ENCODE measurements at places on chromosomes 1 and 21.

DNA sequence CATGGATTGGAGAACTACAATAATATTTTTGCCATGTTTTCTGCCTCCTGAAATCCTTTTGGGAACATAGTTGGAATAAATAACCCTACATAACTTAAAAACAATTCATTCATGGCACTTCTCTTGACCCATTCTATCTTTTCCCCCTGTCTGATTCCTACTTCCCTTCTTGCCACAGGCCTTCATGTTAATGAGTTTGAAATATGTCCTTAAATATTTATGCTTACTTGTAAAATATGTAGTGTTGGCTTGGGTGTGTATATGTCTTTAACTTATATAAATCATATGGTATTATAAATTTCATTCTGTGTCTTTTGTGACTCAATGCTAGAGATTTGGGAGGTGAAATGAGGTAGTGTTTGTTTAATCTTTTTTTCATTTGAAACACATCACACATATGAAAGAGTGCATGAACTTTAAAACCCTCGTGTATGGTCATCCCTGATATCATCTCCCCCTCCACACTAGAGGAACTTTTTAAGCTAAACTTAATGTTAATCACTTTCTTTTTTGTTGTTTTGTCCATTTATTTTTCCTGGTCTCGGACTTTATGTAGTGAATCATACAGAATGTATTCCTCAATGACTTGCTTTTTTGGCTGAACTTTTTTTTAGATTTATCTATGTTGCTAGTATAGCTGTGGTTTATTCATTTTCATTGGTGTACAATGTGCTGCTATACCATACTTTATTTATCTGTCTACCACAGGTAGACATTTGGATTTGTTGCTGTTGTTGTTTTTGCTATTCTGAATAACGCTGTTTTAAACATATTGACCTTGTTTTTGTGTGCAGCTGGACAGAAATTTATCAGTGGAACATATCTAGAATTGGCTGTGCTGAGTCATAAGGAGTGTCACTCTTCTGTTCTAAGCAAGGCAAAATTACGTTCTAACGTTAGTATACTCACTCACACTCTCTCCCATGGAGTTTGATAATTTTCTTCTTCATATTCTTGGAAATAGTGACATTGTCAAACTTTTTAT lies 441.6 kb downstream of the PLPP3 start:
- DNase-seq, result no peak

- no peak for DNase-seq
Measured at GRCh38 chr1:151072224-151072623, 1.7 kb downstream of the GABPB2 start.

DNA sequence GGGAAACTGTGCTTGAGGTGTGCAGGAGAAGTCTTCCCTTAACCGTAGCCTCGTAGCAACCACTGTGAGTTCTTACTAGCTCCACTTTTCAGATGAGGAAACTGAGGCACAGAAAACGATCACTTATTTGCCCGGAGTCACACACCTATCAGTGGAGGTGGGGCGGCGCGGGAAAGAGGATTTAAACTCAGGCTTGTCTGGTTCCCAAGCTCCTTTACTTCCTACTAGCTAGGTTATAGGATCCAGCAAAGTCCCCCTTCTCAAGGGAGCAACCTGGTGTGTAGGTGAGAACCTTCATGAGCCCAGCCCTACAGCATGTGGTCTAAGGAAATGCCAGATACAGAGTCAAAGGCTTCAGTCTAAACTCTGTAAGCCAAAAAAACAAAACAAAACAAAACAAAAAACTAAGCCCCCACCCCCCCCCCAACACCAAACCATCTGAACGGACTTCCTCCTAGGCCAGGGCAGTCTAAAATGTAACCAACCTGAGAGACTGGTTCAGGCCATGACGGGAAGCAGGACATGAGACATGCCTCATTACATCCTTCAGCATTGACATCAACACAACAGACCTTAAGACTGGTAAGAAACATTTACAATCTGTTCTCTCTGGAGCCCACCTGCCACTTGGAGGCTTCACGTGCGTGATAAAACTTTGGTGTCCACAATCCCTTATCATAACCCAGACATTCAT lies 709 bp upstream of the FBXO42 start:
- no peak for DNase-seq

- DNase-seq, result no peak
Measured at GRCh38 chr1:168031198-168031597, 94.3 kb upstream of the MPC2 start.

DNA sequence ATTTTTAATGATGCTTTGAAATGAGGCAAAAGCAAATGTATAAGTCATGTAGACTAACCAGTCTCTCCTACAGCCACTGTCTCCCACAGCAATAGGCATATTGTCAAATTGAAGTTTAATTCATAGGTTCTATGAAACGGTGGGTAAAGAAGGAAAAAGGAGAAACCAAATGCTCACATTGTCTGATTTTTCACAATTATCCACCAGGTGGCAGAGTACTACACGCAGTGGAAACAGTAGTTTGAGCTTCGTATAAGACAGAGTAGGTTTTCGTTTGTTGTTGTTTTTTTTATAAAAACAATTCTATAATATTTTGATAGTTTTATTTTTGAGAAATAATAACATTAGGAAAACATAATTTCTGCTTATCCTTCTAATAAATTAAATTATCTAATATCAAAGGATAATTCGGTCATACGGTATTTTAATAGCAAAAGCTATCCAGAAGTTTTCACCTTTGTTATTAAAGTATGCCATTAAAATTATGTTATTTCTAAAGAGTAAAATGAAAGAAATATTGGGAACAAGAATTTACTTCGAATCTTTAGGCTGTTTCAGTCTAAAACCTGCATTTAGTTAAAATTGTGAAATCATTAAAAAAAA lies 39.1 kb downstream of the TYW3 start:
- peak; percentile 30 for DNase-seq

GRCh38 chr21:35677298-35677841 lies 383.0 kb downstream of the SETD4 start:
- DNase-seq, result no peak

- no peak for DNase-seq
Measured at GRCh38 chr21:27677546-27677945, 710.7 kb upstream of the ADAMTS5 start.

DNA sequence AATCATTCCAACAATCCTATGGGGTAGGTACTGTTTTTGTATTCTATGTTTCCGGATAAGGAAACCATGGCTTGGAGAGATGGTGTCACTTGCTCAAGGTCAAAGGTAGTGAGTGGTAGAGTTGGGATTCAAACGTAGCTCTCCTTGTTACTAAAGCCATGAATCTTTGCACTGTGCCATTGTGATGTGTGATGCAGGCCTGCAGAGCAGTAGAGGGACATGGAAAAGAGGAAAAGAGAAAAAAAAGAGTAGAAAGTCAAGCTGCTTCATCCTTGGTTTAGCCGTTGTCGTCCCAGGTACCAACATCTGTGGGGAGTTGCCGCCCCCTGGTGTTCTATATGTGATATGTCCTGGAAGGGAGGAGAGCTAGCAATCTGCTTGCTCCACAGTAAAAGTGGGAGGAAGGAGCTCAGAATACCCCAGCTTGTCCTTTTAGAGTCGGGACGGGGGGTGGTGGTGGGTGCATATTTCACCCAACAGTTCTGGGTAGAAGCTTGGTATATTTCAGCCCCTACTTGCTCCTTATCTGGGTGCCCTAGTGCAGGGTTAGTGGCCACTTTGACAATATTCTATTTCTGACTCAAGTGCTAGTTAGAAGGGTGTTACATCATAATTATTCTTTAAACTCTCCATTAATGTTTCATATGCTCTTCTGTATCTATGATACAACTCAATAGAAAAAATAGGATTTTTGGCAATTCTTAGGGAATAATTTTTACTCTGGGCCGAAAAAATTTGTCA lies 98.4 kb downstream of the EBNA1BP2 start:
- DNase-seq, result peak; percentile 64

- DNase-seq, result no peak
Measured at GRCh38 chr1:225667362-225667761, 14.4 kb upstream of the ENAH start.

- no peak for DNase-seq
Measured at GRCh38 chr1:60942291-60942690, 140.1 kb upstream of the NFIA start.

Data from NCI-H2171 (cell line).